Hypothalamus (tissue), 51 donors: ENCODE measurements at places on chromosomes 5 and 9.

GRCh38 chr9:4862506-4863250 is 69.9 kb downstream of the RCL1 start:
- no peak for DNase-seq

GRCh38 chr9:11269036-11269435 is 656.2 kb upstream of the PTPRD start:
- DNase-seq = no peak

GRCh38 chr9:128384801-128385495 is 13.8 kb downstream of the URM1 start:
- no peak for DNase-seq

GRCh38 chr5:129438322-129438721 is 21.8 kb upstream of the ADAMTS19 start:
- no peak for DNase-seq

DNA sequence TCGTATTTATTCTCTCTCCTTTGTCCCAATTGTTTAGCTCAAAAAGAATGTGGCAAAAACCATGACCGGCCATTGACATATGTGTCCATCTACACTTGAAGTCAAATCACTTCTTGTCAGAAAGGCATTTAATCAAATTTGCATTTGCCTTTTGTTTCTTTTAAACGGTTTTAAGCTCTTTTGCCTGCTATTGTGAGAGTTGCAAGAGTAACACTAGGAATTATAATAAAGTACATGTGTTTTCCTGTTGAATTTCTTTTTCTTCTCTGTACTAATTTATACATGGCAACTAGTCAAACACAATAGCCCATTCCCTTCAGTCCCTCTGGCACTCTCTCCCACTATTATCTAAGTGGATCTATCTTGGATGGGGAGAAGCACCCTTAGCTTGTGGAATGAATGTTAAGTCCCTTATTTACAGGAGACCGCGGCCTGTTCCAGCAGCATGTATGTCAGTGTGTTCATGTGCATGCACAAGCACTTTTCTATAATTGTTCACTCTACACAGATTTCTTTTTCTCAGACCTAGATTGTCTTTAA is 3.2 kb downstream of the ADAMTSL1 start:
- DNase-seq = no peak

GRCh38 chr5:160694896-160695295 is 157.1 kb downstream of the ATP10B start:
- no peak for DNase-seq

DNA sequence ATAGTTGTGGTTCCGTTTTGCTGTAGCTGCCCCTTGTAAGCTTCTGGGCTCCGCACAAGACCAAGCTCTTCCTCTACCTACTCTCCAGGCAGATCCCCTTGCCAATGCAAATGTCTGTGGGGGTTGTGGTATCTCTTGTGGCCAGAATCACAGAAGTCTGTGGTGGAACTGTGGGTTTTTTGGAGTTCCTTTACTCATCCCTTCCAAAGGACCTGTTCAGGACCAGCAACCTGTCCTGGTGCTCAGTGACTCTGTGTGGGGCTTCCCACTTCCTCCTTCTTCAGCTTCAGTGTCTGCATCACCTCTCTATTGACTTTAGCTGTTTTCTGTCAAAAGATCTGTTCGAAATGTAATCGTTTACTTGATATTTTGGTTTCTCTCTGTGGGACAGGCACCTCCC is 441.3 kb upstream of the ADAMTSL1 start:
- DNase-seq = no peak

GRCh38 chr5:13251623-13252376 is 692.7 kb downstream of the DNAH5 start:
- DNase-seq = no peak

DNA sequence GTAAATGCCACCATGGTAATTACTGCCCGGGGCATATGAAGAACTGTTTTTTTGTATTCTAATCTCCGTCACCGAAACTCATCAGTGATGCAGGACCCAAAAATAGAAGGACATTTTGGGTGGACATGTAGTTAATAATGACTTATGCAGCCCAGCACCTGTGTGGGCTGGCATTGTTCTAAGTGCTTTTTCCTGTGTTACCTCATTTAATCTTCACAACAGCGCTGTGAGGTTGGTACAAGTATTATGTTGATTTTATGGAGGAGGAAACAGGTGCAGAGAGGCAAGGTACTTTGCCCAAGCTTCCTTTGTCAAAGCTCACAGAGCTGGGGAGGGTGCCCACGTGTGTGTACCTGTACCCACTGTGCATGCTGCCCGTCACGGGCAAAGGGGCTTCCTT is 58.4 kb downstream of the DAPK1 start:
- no peak for DNase-seq
